ENCODE measurements at places on chromosomes 13 and 19.
A peak's percentile ranks its signal among the peaks of the same experiment; 100 is the strongest.

- peaks cover 21% of the 10 kb centered on the region for H3K36me3 ChIP-seq
- no peak overlapping the region for H3K27ac ChIP-seq
- H3K4me3 ChIP-seq = no peak overlapping the region
- no peak for DNase-seq
- H3K4me1 ChIP-seq = no peaks in the 10 kb centered on the region
- H3K27me3 ChIP-seq = no peaks in the 10 kb centered on the region
These were observed 7.5 kb upstream of the ZNF440 start for GRCh38 chr19:11806354-11807098.

- no peaks in the 10 kb centered on the region for H3K4me1 ChIP-seq
- no peaks in the 10 kb centered on the region for H3K36me3 ChIP-seq
- no peak overlapping the region for H3K4me3 ChIP-seq
These were observed 163.4 kb upstream of the GPR12 start for GRCh38 chr13:26923824-26924605.

DNA sequence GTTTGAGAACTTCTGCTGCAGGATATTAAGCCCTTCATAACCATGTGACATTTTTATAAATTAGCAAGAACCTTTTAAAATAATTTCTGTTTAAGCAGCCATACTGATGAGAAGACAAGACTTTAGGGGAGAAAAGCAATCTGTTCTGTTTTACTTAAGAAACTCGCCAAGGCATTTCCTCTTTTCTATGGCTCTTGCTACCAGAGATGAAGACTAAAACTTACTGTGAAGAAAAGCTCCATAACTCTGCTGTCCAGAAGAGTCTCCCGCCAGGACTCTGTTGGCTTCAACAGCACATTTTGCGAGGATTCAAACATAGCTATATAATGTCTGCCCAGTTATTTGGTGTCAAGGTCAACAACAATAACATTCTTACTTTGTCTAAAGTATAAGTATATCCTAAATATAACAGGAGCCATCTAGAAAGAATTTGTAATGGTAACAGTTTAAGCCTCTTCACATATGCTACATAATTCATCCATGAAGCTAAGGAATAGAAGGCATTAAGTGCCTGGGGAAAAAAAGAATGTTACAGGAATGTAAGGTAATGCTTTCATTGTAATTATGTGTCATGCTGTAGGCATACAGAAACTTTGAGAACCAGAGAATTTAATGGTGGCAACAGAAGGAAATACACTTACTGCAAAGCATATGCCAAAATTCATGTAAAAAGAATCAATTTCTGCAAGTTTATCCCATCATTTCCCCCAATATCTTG is 53.2 kb upstream of the EEF1AKMT1 start:
- no peak for DNase-seq
- H3K27me3 ChIP-seq = no peaks in the 10 kb centered on the region
- no peak overlapping the region for H3K4me3 ChIP-seq
- peaks cover 4% of the 10 kb centered on the region for H3K4me1 ChIP-seq
- no peak overlapping the region for H3K27ac ChIP-seq
- no peaks in the 10 kb centered on the region for H3K36me3 ChIP-seq

GRCh38 chr19:30870876-30871275 is 478.4 kb downstream of the TSHZ3 start:
- no peaks in the 10 kb centered on the region for H3K27me3 ChIP-seq
- DNase-seq = no peak
- no peak overlapping the region for H3K4me3 ChIP-seq
- no peaks in the 10 kb centered on the region for H3K4me1 ChIP-seq
- H3K36me3 ChIP-seq = no peaks in the 10 kb centered on the region
- H3K27ac ChIP-seq = no peak overlapping the region

GRCh38 chr19:30084390-30084819 is 142.4 kb downstream of the URI1 start:
- no peaks in the 10 kb centered on the region for H3K36me3 ChIP-seq
- DNase-seq = no peak
- no peak overlapping the region for H3K27ac ChIP-seq
- no peaks in the 10 kb centered on the region for H3K4me1 ChIP-seq

DNA sequence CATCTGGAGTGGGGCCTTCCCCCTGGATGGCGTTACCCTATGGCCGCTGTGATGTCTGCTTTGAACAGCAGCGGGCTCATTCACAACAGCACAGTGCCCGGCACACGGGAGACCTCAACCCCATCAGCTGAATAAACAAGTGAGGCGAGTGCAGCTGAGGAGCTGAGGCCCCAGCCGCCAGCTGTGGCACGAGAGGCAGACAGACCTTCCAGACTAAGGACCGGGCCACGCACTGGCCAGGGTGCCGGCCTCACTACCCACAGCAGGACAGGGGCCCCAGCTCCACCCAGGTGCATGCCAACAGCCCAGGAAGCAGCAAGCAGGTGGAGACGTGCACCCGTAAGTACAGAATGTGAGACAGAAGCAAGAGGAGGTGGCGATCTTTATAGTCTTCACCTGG is 39.6 kb downstream of the STK24 start:
- H3K27me3 ChIP-seq = no peaks in the 10 kb centered on the region
- peak; percentile 70 for DNase-seq
- H3K4me3 ChIP-seq = no peak overlapping the region
